ENCODE measurements at places on chromosomes 2 and 18.

DNA sequence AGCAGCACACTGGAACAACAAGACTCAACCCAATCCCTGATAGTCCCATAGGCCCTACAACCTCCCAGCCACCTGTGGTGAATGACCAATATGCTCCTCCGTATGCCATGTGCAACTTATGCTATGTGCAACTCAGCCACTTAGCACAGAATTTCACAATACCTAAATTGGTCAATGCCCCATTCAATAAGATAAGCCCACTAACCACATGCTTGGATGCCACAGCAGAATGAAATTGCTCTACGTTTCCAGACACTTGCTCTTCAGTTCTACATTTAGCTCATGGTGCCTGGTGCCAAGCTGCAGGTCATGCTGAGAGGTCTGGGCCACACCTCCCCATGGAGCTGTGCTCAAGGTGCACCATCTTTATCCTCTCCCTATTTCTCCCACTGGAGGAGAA is 159.8 kb downstream of the EN1 start:
- H3K36me3 ChIP-seq = no peaks in the 10 kb centered on the region
- no peaks in the 10 kb centered on the region for H3K4me1 ChIP-seq
- DNase-seq = no peak
- no peak overlapping the region for H3K27ac ChIP-seq

GRCh38 chr2:162282765-162283425 is 35.6 kb downstream of the IFIH1 start:
- H3K4me3 ChIP-seq = no peak overlapping the region
- peaks cover 25% of the 10 kb centered on the region for H3K36me3 ChIP-seq
- no peak overlapping the region for H3K27ac ChIP-seq
- no peaks in the 10 kb centered on the region for H3K4me1 ChIP-seq
- no peaks in the 10 kb centered on the region for H3K27me3 ChIP-seq

DNA sequence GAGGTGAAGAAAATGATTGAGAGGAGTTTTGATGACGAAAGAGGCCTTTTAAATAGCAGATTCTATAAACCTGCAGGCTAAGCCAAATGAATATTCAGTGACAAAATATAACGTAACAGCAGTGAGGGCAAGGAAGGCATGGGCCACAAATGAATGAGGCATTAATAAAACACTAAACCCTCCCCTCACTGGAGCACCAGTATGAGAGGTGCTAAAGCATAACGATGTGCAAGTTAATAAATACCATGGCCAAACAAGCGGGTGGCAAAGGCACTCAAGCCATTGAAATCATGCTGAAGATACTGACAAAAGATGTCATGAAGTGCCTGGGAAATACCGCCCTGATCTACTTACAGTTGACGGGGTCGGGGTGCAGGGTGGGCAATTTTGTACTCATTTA is 30.2 kb upstream of the LONRF2 start:
- H3K4me1 ChIP-seq = no peaks in the 10 kb centered on the region
- peaks cover 45% of the 10 kb centered on the region for H3K27me3 ChIP-seq
- DNase-seq = no peak

- no peak overlapping the region for H3K4me3 ChIP-seq
- H3K27me3 ChIP-seq = peaks cover 5% of the 10 kb centered on the region
- no peaks in the 10 kb centered on the region for H3K4me1 ChIP-seq
- no peak for DNase-seq
- H3K27ac ChIP-seq = no peak overlapping the region
Observed at GRCh38 chr18:10927286-10927992, 221.9 kb downstream of the PIEZO2 start.

DNA sequence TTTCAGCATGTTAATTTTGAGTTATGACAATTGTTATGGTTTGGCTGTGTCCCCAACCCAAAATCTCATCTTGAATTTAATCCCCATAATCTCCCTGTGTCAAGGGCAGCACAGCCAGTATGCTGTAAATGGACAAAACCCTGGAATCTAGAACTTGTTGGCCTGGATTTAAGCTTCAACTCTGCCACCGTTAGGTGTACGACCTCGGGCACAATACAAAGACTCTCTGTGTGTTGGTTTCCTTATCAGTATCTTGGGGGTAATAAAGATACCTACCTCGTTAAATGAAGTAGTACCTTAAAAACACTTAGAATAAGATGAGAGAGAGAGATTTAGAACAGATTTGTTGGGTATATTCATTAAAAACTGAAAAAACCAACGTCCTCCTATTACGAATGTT is 106.5 kb downstream of the CDH19 start:
- no peaks in the 10 kb centered on the region for H3K27me3 ChIP-seq
- no peaks in the 10 kb centered on the region for H3K36me3 ChIP-seq
- DNase-seq = no peak
- H3K27ac ChIP-seq = no peak overlapping the region

DNA sequence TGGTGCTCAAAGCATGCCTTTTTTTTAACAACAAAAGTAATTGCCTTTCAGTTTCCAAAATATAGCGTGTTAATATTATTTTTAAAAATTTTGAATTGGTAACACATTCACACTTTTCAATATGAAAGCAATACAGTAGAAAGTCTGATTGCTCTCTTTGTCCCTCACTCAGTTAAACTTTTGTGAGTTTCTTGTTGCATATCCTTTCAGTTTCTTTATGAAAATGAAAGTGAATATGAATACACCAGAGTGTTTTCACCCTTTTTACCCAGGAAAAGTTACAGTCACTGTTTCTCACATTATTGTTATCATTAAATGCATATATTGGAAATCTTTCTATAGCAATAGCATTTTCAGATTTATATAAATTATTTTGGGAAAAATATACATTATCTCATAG is 377.4 kb upstream of the CRIM1 start:
- H3K27ac ChIP-seq = no peak overlapping the region
- H3K27me3 ChIP-seq = no peaks in the 10 kb centered on the region
- H3K36me3 ChIP-seq = no peaks in the 10 kb centered on the region
- H3K4me1 ChIP-seq = no peaks in the 10 kb centered on the region
- no peak for DNase-seq

- peaks cover 10% of the 10 kb centered on the region for H3K4me1 ChIP-seq
- no peaks in the 10 kb centered on the region for H3K36me3 ChIP-seq
- H3K4me3 ChIP-seq = no peak overlapping the region
- no peak overlapping the region for H3K27ac ChIP-seq
Observed at GRCh38 chr2:226756131-226756530, 43.5 kb downstream of the IRS1 start.

- no peak overlapping the region for H3K4me3 ChIP-seq
- H3K27ac ChIP-seq = no peak overlapping the region
- H3K27me3 ChIP-seq = no peaks in the 10 kb centered on the region
- no peaks in the 10 kb centered on the region for H3K4me1 ChIP-seq
- no peaks in the 10 kb centered on the region for H3K36me3 ChIP-seq
- no peak for DNase-seq
Observed at GRCh38 chr2:9237831-9238230, 31.2 kb downstream of the ASAP2 start.

DNA sequence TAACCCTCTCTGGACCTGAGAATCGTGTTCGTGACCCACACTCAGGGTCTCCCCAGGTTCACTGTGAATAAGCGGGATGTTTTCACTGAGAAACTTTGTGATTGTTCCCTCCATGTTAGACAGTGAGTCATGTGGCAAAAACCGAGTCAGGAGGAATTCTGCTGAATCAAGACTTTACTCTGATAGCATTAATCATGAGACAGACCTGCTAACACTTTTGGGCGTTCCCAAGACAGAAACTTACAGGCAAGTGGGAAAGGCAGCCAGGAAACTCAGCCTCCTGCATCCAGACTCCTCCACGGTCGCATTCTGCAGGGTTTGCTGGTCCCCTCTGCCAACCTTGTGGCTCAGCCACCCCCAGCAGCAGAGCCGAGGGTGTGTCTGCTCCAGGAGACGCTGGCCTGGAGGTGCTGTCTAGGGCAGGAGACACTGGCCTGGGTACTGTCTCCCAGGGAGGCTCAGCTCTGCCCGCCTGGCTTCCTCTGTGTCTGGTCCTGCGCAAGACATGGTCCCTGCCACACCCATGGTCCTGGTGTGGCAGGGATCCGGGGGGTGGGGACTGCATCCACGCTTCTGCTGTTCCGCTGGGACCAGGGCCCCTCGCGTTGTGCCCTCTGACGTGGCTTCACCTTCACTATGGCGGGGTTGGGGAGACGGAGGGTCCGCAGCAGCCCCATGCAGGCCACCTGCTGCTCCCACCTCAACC is 177.4 kb downstream of the TWIST2 start:
- H3K4me1 ChIP-seq = no peaks in the 10 kb centered on the region
- DNase-seq = no peak
- H3K27me3 ChIP-seq = peaks cover 21% of the 10 kb centered on the region

DNA sequence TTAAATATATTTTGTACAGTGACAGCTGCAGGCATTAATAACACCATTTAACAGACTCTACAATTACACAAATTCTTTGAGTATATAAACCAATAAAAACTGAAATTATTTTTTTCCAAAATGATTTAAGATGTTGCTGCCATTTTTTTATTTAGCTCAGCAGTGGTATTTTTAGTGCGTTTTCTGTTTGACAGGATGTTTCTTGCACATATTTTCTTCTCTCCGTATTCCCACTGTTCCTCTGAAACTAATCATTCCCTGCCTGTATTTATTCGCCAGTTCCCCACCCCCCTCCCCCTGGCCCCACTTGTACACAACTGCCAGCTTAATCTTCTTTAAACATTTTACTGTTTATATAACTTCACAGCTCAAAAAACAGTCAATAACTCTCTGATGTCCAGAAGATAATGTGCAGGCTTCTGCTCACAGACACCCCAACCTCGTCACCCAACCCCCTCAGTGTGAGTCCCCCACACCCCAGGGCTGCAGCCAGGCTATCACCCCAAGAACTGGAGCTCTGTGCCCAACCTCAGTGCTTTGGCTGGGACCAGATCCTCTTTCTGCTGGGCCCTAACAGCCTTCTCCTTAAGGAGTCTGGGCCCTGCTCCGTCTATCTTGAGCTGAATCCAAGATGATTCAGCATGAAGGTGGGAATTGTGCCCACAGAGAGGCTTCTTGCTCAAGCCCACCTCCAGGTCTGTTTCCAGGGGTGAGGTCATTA is 41.6 kb upstream of the MAP4K4 start:
- H3K27ac ChIP-seq = no peak overlapping the region
- no peaks in the 10 kb centered on the region for H3K27me3 ChIP-seq
- no peaks in the 10 kb centered on the region for H3K36me3 ChIP-seq
- H3K4me3 ChIP-seq = no peak overlapping the region

DNA sequence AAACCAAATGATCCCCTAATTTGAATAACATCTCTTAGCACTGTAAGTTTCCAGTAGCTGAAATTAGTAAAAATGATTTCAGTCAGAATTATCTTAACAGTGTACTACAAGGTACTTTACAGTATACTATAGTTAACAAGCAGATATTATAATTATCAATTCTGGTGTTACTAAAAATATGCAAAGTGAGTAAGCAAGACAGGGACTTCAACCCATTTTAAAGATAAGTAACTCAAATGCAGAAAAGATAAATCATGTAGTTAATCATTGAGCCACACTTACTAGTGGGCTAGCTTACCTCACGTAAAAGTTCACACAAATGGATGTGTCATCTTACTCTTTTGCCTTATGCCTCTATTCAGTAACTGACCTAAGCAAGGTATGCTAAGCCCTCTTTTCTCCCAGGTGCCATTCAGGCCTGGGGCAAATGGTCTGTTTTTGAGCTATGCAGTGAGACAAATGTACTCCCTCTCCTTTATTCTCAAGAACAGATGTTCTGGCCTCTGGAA is 101.0 kb downstream of the NBAS start:
- peaks cover 40% of the 10 kb centered on the region for H3K36me3 ChIP-seq
- H3K4me1 ChIP-seq = peaks cover 20% of the 10 kb centered on the region
- DNase-seq = no peak
- no peak overlapping the region for H3K4me3 ChIP-seq
- no peak overlapping the region for H3K27ac ChIP-seq

GRCh38 chr2:120984452-120985173 is 248.9 kb downstream of the GLI2 start:
- H3K27ac ChIP-seq = no peak overlapping the region
- no peak overlapping the region for H3K4me3 ChIP-seq
- H3K27me3 ChIP-seq = no peaks in the 10 kb centered on the region
- no peak for DNase-seq

GRCh38 chr2:70714141-70714905 is 53.7 kb downstream of the ADD2 start:
- H3K27ac ChIP-seq = no peak overlapping the region
- no peak overlapping the region for H3K4me3 ChIP-seq
- no peaks in the 10 kb centered on the region for H3K4me1 ChIP-seq
- H3K27me3 ChIP-seq = no peaks in the 10 kb centered on the region
- DNase-seq = no peak

DNA sequence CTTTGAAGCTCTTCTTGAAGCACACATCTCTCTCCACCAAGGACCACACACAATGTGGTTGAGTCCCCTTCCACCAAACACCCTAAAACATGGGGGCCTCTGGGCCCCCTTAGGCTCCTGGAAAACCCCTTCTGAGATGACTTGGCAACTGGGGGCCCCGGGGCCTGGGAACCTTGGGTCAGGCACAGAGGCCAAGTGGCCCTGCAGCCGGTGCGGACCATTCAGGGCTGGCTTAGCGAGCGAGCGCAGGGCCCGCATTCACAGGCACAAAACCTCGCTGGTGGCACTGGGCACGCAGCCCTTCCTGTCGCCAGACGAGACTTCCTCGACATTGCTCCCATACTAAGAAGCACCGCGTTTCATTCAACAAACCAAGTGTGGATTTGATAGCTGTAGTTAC is 111.2 kb upstream of the ID2 start:
- no peak for DNase-seq
- peak overlapping the region; percentile 19 for H3K27ac ChIP-seq
- peaks cover 60% of the 10 kb centered on the region for H3K27me3 ChIP-seq

DNA sequence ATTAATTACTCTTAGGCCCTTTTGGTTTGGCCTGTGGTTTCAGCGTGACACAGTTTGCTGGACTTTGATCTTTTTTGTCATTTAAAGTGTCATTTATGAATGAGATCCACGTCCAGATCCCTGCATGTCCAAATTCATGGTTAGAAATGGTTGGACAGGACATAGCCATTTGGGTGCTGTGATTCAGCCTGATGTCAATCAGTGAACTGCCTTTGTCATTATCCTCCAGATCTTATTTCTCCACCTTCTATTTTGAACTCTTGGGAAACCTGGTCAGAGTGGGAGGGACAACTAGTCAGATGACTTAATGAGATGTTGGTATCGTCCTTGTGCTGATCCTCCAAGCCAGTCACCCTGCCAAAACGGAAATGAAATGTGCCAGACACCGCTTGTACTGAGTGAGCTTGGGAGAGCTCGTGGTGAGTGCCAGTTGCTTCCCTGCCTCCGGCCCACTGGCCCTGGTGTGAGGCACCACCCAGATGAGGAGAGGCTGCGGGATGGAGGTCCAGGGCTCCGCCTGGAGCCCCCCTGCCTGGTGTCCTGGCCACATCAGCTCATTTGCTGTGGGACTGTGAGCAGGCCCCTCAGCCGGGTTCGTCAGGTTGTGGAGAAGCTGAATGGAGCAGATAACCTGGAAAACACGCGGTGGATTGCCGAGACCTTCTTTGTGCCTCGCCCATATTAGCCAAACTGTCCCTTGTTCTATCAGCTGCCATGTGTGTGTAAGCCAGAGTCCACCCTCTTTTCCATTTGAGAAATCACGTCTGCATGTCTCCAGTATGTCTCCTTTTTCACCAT is 70.1 kb downstream of the DGKD start:
- H3K27me3 ChIP-seq = no peaks in the 10 kb centered on the region
- peaks cover 95% of the 10 kb centered on the region for H3K4me1 ChIP-seq
- no peak for DNase-seq
- peaks cover 14% of the 10 kb centered on the region for H3K36me3 ChIP-seq
